ENCODE measurements at places on chromosomes 7 and 10.

- no peak for DNase-seq
Observed at GRCh38 chr7:47937065-47937687, 11.1 kb downstream of the PKD1L1 start.

DNA sequence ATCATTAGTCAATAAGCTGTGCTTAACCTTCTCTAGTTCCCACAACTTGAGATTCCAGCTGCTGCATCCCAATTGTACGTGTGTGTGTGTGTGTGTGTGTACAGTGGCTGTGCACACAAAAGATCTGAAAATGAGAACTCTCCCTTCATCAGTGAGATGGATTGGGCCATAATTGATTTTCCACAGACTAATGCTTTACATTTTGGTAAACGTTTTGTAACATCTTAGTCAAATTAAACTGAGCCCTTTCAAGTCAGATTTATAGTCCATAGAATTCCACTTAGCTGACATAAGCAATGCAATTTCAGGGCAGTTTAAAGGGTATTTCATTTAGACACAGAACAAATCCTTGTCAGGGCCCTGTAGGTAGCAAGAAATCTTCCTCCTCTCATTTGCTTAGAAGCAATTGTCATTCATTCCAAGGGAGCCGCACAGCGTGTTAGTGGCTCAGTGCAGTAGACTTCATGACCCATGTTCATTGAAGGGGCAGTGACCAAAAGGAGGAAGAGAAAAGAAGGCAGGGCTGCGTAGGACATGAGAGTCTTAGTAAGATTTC is 1123.5 kb upstream of the AUTS2 start:
- no peak for DNase-seq

GRCh38 chr10:59143544-59143943 is 32.9 kb upstream of the PHYHIPL start:
- no peak for DNase-seq

GRCh38 chr10:131885391-131886165 is 15.2 kb upstream of the PPP2R2D start:
- peak; percentile 58 for DNase-seq

DNA sequence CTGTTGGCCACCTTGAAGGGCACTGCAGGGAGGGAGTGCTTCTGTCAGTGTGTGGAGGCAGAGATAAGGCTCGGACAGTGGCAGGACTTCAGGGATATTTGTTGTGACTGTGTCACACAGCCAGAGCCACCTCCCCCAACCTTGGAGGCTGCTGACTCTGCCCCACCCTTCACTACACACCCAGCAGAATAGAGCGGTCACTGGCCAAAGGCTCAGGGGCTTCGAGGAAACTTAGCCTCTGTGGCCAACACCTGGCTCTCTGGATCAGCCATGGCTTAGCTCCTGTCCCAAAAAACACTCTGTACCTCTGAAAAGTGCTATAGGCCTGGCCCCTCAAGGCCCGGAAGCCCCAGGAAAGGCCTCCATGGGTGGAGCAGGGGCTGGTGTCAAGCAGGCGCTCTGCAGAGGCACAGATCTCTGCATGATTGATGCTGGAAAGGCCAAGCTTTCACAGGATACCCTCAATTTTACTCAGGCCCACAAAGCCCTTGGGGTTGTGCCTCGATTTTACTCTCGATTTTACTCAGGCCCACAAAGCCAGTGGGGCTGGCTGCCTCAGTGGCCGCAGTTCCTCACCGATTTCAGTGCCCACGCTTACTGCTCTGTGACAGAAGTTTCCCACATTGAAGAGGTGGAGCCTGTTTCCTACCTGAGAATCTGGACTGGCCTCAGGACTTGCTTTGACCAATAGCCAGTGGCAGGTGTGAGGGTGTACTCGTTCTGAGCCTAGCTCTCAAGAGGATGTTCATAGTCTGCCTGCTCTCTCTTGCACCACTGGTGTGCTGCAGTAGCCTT is 113.2 kb upstream of the GPR26 start:
- no peak for DNase-seq

DNA sequence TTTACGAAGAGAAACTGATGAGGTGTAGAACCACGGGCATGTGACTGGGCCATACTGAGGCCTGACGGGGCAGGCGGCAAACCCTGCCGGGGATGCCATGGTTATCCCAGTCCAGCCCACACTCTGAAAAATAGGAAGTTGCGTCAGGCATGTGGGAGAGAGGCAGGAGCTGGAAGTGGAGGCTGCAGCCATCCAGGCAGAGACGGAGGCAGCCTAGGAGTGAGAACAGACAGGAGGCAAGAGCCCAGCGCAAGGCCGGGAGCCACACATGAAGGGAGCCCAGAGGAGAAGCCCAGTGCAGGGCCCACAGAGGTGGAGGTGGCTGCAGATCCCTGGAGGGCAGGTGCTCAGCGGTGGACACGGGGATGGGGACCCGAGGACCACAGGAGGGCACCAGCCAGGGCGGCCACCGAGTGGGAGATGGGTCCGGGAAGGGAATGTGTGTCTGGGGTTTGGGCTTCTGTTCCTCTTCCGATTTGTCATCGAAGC is 175.2 kb upstream of the PPP2R2D start:
- no peak for DNase-seq
